Nephron progenitor cell (in vitro differentiated cells): ENCODE measurements at places on chromosomes 12 and 14.
A peak's percentile ranks its signal among the peaks of the same experiment; 100 is the strongest.

GRCh38 chr12:7303230-7303629, 642 bp upstream of the ACSM4 start:
- no peak for DNase-seq

- DNase-seq, result no peak
Measured at GRCh38 chr12:128394137-128394536, 127.2 kb downstream of the TMEM132C start.

GRCh38 chr12:826331-826730, 74.0 kb downstream of the WNK1 start:
- no peak for DNase-seq

GRCh38 chr12:7108796-7109571, at the start of gene C1RL:
TSS of gene C1RL (minus strand) at chr12:7109214. CDS start at chr12:7109180, 34 bp downstream.
- DNase-seq, result peak; percentile 95

DNA sequence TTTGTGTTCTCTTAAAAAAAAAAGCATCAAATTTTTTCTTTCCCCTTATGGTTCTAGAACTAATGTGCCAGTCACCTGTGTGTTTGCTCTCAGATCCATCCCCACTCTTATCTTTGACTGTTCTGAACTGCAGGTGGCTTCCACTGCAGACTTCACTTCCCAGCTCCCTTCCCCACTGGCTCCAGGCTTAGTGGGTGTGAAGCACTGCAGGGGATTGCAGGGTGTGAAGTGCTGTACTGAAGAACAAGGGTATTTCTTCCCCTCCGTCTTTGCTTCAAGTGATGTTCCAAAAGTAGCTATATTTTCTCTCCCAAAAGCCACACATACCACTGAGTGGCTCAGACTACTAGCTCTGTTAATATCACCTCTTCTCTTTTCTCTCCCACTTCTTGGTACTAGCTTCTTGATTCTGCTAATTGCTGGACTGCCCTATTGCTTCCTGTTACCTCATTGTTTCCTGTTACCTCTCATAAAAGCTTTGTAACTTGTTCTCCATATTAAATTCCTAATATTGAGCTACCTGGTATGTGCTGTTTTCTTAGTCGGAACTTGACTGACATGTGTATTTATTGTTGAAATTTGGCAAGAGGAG, 115.4 kb upstream of the PRICKLE1 start:
- no peak for DNase-seq

DNA sequence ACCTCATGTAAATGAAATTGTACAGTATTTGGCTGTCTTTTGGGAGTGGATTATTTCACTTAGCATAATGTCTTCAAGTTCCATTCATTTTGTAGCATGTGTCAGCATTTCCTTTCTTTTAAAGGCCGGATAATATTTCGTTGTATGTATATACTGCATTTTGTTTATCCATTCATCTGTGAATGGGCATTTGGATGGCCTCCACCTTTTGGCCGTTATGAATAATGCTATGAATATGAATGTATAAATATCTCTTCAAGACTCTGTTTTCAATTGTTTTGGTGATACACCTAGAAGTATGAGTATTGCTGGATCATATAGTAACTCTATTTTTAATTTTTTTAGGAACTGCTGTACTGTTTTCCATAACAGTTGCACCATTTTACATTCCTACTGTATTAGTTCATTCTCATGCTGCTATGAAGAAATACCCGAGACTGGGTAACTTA, 164.9 kb downstream of the DYRK2 start:
- DNase-seq, result no peak

DNA sequence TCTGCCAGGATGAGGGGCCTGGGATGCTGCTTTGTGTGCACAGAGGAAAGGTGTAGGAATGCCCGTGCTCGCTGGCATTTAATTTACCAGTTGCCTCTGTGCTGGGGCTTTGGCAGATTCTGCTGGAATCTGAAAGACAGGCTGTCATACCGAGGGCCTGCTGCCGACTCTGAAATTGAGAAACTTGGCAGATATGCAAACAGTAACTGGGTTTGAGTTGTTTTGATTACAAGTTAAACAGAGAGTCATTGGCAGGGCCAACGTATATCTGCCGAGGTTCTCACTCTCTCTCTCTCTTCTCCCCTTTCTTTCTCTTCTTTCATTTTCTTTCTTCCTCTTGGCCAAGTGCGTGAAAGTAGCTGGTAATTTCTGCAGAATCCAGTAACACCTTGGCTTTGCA, 618.7 kb downstream of the VRK1 start:
- no peak for DNase-seq

DNA sequence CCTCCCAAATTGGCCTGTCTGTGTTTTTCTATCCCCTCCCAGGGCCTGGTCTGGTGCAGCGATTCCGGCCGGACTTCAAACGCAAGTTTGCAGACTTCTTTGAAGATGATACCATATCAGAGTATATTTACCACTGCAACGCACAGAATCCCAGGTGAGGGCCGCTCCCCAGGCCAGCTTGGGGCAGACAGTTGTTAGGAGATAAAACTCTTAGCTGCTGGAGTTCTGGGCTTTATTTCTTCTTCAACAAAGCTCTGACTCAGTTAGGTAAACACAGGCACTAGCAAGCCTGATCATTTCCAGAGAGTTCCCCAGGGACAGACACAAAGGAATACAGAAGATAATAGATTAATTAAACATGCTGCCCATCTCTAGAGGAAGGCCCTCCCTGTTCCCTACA, 8.3 kb downstream of the ABHD4 start:
- DNase-seq, result no peak

- DNase-seq, result no peak
Measured at GRCh38 chr14:97120204-97120603, 323.0 kb downstream of the VRK1 start.

GRCh38 chr12:26896913-26897312, 40.9 kb downstream of the INTS13 start:
- DNase-seq, result no peak

DNA sequence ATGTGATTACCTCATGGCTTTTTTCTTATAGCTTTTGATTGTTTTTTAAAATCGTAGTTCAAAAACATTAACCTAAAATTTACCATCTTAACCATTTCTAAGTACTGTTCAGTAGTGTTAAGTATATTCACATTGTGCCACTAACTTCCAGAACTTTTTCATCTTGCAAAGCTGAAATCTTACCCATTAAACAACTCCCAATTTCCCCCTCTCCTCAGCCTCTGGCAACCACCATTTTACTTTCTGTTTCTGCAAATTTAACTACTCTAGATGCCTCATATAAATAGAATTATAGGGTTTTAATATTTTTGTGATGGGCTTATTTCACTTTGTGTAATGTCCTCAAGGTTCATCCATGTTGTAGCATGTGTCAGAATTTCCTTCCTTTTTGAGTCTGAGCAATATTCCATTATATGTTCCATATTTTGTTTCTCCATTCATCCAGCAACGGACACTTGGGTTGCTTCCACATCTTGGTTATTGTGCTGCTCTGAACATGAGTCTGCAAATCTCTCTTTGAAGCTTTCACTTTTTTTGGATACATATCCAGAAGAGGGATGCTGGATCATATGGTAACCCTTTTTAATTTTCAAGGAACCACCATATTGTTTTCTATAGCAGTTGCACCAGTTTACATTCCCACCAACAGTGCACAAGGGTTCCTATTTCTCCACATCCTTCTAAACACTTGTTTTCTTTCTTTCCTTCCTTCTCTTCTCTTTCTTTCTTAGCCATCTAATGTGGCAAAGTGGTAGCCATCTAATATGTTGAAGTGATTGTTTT, 5.0 kb downstream of the HIF1A start:
- DNase-seq, result no peak

DNA sequence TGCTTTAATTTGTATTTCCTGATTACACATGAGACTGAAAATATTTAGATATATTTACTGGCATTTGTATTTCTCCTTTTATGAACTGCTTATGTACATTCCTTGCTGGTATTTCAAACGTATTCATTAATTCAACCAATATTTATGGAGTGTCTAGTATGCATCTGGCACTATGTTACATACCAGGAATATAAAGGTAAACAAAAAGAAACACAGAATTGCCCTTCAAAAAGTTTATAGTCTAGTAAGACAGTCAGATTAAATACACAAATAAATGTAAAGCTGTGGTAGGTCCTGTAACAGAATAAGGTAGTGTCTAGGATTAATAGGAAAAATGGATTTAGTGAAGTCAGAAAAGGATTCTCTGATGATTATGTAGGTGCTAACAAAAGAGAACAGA, 87.5 kb downstream of the PPP1R12A start:
- no peak for DNase-seq

DNA sequence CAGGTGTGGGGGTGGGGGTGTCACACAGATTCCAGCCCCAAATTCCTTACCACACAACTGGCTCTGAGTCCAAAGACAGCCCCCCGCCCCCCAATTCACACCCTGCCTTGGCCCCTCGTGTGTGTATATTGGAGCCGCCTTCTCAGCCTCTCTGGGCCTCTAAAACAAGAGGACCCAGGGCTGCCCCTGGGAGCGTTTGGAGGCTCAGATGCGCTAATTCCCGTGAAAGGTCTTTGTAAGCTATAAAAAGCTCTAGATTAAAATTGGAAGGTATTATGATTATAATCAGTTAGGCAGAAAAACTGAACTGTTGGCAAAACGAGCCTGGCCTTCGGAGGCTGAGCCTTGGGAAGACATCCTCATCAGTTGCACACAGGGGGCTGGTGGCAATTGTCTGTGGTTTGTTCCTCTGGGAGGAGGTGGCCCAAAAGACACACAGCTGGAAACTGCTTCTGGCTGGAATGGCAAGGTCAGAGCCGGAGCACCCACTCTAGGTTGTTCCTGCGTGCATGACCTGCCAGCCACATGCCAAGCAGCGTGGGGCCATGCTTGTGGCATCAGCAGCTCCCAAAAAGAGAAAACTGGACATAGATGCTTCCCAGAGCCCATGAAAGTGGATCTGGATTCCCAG, 118.5 kb downstream of the PHETA1 start:
- no peak for DNase-seq
